ENCODE measurements at places on chromosomes 3 and 15. TPM values are rescaled to one million over a fixed set of nuclear protein-coding genes. Genes with fewer than 3 reads are reported as not detected.

DNA sequence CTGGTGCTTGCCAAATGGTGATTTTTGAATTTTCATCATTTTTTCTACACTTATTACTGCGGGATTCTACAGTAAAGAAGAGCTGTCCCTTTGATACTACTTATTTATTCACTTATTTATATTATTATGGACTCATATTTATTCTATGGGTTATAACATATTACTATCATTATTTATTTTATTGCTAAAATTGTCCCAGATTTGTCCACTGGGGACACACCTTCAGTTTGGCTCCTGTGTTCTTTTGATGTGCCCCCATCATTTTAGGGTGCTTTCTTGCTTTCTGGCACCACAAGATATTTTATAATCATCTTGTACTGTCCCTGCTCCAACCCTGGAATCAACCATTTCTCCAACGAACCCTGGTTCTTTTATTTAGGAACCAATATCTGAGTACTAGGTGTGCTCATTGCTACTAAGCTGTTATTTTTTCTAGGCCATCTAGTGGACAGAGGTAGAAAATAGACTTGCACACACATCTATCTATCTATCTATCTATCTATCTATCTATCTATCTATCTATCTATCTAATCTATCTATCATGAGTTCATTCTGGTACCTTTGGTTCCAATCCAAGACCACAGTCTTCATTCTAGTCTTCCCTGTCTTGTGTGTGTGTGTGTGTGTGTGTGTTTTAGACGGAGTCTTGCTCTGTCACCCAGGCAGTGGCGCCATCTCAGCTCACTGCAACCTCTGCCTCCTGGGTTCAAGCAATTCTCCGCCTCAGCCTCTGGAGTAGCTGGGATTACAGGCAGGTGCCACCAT is 16.0 kb downstream of the SLC22A14 start:
- DNase-seq, result no peak

GRCh38 chr3:8560366-8561007 is 58.9 kb downstream of the LMCD1 start:
- no peak for DNase-seq

DNA sequence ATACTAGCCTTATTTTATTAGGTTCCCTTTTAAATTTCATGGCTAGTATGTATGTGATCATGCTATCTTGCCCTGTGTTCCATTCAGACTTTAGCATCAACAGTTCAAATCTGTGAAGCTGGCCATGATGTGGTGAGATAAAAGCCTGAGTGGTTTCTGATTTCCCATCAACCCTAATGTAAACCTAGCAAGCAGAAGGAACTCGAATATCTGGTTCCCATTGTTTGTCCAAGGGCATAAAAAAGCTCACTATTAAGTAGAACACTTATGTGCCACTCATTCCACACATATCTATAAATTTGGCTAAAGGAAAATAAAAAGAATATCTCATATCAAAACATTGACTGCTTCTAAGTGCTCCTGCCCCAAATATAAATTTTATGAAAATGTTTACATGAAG is 311.7 kb downstream of the CADM2 start:
- no peak for DNase-seq

Gene P2RY1
- total RNA-seq, result 0.19 TPM

DNA sequence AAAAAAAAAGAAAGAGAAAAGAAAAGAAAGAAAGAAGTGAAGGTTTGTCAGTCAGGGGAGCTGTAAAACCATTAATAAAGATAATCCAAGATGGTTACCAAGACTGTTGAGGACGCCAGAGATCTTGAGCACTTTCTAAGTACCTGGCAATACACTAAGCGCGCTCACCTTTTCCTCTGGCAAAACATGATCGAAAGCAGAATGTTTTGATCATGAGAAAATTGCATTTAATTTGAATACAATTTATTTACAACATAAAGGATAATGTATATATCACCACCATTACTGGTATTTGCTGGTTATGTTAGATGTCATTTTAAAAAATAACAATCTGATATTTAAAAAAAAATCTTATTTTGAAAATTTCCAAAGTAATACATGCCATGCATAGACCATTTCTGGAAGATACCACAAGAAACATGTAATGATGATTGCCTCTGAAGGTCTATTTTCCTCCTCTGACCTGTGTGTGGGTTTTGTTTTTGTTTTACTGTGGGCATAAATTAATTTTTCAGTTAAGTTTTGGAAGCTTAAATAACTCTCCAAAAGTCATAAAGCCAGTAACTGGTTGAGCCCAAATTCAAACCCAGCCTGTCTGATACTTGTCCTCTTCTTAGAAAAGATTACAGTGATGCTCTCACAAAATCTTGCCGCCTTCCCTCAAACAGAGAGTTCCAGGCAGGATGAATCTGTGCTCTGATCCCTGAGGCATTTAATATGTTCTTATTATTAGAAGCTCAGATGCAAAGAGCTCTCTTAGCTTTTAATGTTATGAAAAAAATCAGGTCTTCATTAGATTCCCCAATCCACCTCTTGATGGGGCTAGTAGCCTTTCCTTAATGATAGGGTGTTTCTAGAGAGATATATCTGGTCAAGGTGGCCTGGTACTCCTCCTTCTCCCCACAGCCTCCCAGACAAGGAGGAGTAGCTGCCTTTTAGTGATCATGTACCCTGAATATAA is 2.0 kb downstream of the B2M start:
- DNase-seq, result no peak

Measured in activated CD4-positive, alpha-beta T cell treated with anti-CD3 and anti-CD28 coated beads, Interleukin-2, amount 10 ng/mL, durations not matched to agents 7 days and 5 days (primary cell).